Left hindlimb (tissue), 1 donor: ENCODE measurements at places on chromosomes 2 and 18.

- DNase-seq = no peak
These were observed 134.3 kb upstream of the HAAO start for GRCh38 chr2:42926434-42927333.

DNA sequence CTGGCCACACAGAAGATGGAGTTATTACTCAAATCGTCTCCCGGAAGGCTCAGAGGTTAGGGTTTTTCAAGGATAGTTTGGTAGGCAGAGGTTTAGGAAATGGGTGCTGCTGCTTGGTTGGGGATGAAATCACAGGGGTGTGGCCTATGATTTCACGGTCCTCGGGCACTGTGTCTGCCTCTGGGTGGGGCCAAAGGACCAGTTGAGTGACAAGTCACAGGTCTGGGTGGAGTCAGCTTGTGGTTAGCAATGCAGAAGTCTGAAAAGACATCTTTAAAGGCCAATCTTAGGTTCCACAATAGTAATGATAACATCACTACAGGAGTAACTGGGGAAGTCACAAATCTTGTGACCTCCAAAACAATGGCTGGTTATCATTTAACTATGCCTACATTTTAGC, 387.8 kb downstream of the ZNF521 start:
- DNase-seq = no peak

- DNase-seq = no peak
These were observed 185.0 kb downstream of the BCL11A start for GRCh38 chr2:60368456-60368855.

GRCh38 chr2:101609433-101609832, 88.1 kb upstream of the MAP4K4 start:
- DNase-seq = no peak

GRCh38 chr2:23584054-23584745, 199.2 kb downstream of the KLHL29 start:
- DNase-seq = no peak

GRCh38 chr18:4060427-4061281, 394.5 kb downstream of the DLGAP1 start:
- no peak for DNase-seq

GRCh38 chr2:134479696-134480330, 225.9 kb downstream of the MGAT5 start:
- no peak for DNase-seq

- peak; percentile 64 for DNase-seq
These were observed 30.4 kb downstream of the TOGARAM2 start for GRCh38 chr2:29011418-29012060.
